NCI-H510A treated with DMSO at 0.1 percent for 48 hours (cell line): ENCODE measurements at places on chromosomes 1 and 21.
A peak's percentile ranks its signal among the peaks of the same experiment; 100 is the strongest.

DNA sequence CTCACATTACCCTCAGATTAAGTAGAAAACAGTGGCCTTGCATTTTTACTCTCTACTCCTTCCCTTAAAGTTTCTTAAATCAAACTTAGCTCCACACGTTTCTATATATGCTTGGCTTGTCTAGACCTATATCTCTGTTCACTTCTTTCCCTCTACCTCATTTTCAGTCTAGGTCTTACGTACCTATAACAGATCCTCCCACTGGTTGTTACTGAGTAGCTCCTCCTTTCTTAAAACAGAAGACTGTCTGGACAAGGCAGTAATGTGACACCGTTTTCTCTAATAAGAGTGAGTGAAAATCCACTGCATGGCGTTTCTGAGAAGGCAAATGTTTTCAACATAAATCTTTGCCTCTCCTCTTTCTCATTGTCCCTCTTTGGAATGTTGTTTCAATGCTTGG lies 211.7 kb upstream of the POGK start:
- DNase-seq, result no peak

- no peak for DNase-seq
Measured at GRCh38 chr1:55259911-55260609, 44.9 kb upstream of the USP24 start.

DNA sequence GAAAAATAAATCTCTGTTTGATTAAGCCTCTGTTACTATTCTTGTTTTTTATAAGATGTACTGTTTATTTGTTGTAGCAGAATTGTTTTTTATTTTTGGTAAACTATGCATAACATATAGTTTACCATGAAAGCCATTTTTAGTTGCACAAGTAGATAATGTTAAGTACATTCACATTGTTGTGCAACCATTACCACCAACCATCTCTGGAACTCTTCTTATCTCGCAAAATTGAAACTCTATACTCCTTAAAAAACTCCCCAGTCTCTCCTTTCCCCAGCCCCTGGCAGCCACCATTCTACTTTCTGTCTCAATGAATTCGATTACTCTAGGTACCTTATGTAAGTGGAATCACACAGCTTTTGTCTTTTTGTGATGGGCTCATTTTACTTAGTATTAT lies 27.4 kb upstream of the UHMK1 start:
- no peak for DNase-seq

DNA sequence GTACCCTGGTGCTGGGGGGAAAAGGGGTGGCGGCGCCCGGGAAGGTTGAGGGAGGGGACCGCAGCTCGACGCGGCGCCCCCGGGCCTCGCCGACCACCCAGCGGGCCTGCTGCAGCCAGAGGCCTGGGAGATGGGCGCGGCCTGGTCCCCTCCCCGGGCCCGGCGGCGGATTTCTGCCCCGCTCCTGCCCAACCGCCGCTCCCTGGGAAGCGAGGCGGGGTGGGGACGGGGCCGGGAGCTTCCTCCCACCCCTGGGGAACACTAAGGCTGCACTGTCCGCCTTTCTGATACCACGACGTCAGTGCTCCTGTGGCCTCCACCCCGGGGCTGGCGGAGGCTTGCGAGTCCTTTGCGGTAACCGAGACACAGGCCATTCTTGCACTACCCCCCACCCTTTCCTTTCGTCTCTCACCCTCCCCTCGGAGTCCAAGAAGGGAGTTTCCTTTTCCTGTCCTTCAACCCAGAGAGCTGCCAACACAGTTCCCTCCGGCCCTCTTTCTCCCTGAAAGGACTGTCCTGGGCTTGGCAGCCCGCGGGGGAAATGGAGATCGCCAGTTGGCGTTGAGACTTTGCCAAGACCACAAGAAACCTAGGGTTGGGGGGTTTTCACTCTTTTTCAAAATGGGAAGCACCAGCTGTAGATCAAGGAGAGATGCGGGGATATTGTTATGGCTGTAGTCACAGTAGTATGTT lies 742 bp downstream of the SH3GLB1 start:
- peak; percentile 63 for DNase-seq

DNA sequence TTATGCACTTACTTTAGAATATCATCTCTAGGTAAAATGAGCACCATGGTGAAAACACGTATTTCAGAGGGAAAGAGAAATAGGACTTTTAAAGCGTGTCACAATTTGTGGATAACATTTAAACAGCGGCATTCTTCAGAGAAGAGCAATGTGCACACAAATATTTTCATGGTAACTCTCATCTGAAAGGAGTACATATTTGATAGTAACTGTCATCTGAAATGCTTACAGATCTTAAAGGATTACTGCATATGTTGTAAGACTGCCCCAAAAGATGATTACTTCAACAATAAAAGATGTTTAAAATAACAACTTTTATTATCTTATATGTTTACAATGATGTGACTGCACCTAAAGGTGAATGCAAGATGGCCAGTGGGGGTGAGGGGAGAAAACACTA lies 408.8 kb downstream of the PLA2G4A start:
- DNase-seq, result no peak

- DNase-seq, result no peak
Measured at GRCh38 chr1:113007706-113008364, 51.8 kb upstream of the SLC16A1 start.

DNA sequence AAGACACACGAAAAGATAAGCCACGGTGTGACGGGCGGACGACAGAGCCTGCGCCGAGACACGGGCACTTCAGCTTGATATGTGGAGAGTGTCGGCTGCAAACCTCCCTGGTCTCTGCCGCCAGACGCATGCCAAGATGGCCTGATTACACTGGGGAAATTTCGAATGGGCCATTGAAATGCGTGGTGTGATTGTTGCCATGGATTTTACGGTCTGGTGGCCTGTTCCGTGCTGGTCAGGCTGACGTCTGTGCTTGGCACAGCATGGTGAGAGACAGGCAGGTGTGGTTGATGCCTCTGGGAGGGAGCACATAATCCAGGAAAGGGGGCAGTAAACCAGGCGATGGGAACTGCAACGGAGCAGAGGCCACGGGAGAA lies 105.6 kb upstream of the TMPRSS2 start:
- DNase-seq, result no peak
